HuH-7.5 (cell line): ENCODE measurements at places on chromosomes 2 and 18.

DNA sequence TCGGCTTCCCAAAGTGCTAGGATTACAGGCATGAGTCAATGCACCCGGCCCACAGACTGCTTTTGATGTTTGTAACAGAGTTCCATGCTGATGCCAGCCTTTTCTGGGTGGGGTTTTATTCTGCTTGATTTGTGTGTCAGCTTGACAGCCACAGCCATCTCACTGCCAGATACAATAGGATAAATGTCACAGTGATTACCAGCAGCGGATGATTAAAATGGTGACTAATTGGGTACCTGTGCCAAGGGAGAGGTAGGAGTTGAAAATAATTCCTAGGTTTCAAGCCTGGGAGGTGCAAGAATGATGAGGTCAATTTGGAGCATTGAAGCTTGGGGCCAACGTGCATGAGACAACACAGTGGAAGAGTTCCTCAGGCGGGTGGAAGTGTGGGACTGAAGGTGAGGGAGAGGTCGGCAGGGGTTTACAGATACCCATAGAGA lies 39.4 kb downstream of the SH2D6 start:
- DNase-seq: no peak

DNA sequence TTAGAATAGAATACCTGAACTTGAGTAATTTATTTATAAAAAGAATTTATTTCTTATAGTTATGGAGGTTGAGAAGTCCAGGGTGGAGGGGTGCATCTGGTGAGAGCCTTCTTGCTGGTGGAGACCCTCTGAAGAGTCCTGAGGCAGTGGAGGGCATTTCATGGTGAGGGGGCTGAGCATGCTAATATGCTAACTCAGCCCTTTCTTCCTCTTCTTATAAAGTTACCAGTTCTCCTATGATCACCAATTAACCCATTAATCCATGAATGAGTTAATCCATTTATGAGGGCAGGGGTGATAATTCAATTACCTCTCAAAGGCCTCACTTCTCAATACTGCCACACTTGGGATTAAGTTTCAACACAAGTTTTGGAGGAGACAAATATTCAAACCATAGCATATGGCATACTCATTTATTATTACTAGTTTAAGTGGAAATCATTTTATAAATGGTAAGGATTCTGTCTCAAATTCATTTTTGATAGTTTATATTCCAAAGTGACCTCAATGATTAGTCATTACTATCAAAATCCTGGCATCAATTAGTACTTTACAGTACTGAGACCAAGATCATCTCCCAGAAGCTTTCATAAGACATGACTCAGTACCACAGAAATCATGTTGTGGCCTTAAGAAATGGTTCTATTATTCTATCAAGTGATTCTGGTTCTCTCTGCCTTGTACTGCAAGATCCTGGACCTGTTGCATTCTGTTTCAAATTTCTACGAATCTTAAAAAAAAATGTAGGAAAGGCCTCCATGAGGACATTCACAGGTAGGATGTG lies 5.5 kb downstream of the ZNF396 start:
- no peak for DNase-seq

- peak; percentile 74 for DNase-seq
These were observed 2.6 kb downstream of the ADCYAP1 start for GRCh38 chr18:907115-907884.

DNA sequence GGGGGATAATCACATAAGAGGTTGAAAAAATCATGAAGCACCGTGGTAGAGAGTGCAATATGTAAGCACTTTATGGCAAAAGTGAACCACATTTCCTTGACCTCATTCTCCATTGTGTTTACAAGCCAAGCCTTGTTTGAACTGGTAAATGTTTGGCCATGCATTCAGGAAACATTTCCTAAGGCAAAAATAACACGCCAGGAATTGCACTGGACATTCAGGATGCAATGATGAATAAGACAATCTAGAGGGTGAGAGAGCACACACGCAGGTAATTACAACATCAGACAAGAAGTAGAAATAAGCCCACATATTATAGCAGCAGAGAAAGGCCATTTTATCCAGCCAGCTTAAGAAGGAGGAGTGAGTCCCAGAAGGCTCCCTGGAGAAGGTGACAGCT lies 218.0 kb upstream of the OSR1 start:
- no peak for DNase-seq

- no peak for DNase-seq
These were observed 27.4 kb downstream of the YES1 start for GRCh38 chr18:784470-785172.
